CD4-positive, alpha-beta T cell treated with Interleukin-15 for 1 hour (primary cell): ENCODE measurements at places on chromosomes 5 and 9.

DNA sequence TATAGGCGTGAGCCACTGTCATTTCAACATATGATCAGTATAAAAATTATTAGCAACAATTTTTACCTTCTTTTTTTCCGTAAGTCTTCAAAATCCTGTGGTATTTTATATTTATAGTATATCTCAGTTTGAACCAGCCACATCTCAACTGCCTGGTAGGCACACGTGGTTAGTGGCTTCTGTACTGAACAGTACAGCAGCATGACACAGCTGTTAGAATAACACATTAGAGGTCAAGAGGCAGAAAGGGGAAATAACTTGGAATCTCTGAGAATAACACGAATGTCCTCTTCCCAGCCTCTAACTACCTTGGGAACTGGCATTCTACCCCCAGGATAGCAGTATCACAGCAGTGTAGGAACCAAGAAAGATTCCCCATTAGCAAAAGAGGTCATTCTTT lies 108.5 kb upstream of the IQGAP2 start:
- DNase-seq, result no peak

- DNase-seq, result no peak
These were observed 36.2 kb downstream of the INSYN2B start for GRCh38 chr5:169944115-169944514.

GRCh38 chr5:116524051-116524904 lies 50.3 kb downstream of the SEMA6A start:
- DNase-seq, result no peak

GRCh38 chr5:73229271-73229670 lies 56.3 kb downstream of the TMEM174 start:
- DNase-seq, result no peak

GRCh38 chr5:65059681-65060598 lies 291.2 kb downstream of the CWC27 start:
- DNase-seq, result no peak

DNA sequence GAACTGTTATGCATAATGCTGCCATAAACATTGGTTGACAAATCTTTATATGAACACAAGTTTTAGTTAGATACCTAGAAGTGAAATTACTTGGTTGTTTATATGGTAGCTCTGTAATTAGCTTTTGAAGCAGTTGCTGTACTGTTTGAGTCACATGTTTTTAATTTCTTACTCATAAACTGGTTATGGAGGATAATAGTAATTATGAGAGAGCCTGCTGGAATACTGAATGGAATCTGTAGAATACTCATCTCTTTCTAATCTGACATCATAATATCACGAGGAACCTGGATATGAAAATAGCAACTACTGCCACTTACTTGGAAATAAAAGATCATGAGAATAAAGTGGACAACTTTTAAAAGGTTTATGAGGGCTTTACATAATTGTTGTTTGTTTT lies 509.2 kb downstream of the CETN3 start:
- DNase-seq, result no peak

DNA sequence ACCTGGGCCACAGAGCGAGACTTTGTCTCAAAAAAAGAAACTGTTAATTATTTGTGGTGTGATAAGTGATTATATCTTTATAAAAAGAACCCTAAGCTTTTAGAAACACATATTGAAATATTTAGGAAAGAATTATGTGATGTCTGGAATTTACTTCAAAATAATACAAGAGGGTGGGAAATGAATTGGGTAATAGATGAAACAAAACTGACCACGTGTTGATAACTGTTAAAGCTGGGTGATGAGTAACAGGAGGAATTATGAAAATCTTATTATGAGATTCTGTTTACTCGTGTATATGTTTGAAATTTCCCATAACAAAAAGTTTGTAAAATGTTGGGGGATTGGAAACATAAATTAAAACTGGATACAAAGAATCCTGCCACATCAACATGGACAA lies 33.0 kb upstream of the PPP2CA start:
- no peak for DNase-seq

DNA sequence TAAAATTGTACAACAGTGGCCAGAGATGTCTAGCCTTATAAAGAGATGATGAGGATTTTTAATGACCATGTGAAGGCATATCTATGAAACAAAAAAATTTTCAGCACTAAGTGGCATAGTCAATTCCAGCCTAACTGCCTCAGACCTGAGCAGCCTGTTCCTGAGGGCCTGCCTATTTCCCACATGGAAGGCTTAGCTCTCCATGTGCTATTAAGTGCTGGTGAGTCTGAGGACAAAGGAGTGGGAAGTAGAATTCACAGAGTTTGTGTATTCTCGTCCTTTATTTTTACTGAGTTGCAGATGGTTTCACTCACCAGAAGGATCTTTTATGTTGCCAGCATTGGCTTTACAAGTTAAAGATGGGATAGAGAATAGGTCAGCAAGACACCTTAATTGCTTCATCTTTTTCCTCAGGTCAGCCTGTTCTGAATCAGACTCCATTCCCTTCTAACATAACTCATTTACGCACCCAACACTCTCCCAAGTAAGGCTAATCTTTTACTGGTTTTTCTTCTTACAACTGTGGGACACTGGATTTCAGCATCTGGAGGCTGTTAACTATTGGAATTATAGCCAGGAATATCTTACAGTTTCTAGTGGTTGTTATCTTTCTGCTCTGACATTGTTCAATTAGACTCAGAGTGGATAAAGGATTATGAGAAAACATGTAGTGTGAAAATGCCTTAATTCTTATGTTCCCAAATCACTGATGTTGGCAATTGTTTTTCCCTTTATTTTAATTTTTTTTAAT lies 76.8 kb downstream of the ISOC1 start:
- no peak for DNase-seq

DNA sequence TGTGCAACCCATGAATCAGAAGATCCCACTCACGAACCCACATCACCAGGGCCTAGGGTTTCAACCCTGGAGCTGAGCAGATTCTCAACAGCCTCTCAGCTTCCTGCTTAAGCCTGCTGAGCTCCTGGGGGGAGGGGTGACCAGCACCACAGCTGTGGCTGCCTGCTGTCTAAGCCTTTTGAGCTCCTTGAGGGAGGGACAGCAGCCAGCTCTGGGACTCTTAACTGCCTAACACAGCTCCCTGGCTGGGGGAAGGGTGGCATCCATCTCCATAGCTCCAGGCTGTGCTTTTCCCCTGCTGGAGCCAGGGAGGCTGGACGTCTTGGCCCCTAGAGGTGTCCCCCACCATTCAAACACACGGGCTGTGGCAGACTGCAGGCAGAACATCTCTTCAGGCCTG lies 250.3 kb downstream of the DMAC1 start:
- no peak for DNase-seq

- DNase-seq, result no peak
These were observed 526.5 kb downstream of the KIF4B start for GRCh38 chr5:155540000-155540595.
